ENCODE measurements at places on chromosomes 11 and 22. TPM values are rescaled to one million over a fixed set of nuclear protein-coding genes. Genes with fewer than 3 reads are reported as not detected.

Gene HMOX1
- total RNA-seq = 0.34 TPM

Gene LARGE1
- 0.82 TPM for total RNA-seq

DNA sequence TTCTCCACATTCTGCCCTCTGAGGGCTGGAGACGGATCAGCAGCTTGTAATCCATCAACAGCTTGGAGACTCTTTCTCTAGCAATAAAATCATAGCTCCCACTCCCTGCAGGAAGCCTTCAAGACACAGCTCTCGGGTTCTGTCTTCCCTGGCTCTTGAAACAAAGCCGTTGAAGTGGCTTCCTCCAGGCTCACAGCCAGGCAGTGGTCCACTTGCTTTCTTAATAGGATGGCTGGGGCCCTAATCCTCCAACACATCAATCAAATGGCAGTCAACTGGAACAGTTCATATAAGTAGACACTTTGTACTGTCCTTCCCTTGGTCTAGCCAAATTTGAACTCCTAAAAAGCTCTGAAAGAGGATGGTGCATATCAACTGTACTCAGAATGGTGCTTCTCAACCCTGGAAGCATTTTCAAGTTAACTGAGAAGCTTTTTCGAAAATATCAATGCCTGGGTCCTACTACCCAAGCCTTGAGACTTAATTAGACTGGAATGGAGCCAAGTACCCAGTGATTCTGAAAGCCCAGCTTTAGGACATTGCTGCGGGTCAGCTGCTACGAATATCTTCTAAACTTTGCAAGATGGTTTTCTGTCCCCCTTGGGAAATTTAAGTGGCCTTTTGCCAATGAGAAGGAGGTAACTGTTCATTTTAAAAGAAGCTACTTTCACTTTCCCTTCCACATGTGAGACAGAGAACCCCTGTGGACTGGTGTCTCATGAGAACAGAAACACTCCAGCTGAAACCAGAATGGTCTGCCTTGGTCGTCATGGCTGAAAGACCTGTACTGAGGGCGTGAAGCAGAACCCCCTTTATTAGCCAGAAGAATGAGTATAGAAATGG lies 74.7 kb downstream of the SC5D start:
- DNase-seq = peak; percentile 21

- DNase-seq = peak; percentile 9
Observed at GRCh38 chr11:62245271-62245753, 3.3 kb downstream of the SCGB1D2 start.

- no peak for DNase-seq
Observed at GRCh38 chr11:69280994-69281393, 13.0 kb upstream of the MYEOV start.

DNA sequence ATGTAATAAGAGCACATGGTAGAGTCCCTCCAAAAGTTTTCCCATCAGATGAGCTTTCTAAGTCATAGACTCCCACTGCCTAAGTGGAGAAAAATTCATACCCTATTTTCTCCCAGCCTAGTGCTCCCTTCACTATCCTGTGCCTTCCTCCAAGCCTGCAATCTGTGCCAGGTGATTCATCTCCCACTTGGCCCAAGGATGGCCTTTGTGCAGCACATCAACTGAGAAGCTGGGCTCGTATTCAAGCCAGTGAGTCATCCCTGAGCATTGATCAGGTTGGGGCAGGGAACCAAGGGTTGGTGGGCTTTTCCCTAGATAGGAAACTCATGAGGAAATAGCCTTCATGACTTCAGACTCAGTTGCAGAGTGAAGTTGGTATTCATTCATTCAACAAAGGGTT lies 64.6 kb downstream of the PANX1 start:
- no peak for DNase-seq

DNA sequence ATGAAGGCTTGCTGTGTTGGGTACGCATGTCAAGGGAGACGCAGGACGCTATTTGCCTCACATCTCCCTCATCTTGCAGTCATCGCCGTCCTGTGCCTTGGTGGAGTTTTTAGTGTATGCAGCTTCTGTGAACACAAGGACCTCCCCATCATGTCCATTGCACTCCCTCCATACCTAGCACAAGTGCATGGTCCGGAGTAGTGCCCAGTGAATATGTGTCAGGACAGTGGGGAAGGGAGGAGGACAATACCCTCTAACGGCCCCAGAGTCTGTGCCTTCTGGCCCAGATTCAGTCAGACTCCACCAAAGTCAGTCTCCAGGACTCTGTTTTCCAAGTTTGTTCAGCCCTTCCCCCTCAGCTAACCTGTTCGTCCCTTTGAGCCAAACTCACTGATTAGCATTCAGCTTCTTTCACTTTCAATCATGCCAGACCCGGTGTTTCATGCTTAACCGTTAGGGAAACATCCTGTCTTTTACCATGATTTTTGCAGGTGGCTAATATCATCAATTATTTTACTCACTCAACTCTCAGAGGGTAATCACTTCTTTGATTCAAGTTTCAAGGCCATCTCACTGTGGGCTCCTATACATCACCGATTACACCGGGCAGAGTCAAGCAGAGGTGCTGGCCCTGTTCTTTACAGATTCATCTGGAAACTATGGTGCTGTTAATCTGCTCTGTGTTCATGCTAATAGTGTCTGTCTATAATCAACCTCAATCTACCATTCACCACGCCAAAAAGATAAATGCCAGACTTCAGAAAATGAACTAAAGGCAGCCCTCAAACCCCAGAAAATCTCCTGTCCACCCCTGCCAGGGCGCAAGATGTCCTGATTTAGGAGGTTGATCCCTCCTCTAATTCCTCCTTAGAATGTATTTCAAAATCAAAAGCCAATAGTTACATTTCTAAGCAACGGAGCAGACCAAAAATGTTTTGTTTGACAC lies 156.5 kb downstream of the RRAS2 start:
- DNase-seq = no peak

DNA sequence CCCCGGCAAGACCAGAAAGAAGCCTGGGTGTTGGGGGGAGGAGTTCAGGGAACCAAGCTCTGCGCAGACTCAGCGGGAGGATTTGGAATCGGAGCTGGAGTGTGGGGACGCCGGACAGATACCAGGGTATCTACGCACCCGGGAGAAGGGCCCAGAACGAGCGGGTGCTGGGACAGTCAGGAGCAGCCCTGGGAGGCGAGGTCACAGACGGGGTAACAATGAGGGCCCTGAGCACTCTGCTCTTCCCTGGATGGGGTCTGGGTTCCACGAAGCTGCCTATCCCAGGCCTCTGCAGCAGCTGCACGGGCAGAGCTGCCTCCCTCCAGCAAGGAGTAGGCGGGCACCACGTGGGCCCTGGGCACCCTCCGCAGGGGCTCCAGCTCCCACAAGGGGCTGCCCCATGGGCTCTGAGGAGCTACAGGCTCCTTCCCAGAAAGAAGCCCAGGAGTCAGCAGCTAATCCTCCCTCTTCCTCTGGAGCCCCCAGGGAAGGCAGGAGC lies 197.2 kb downstream of the BRD1 start:
- no peak for DNase-seq

Data from activated T-cell treated with anti-CD3 and anti-CD28 coated beads, Interleukin-2, amount 50 U/mL, for 72 hours (primary cell).